Aorta (tissue), 5 donors: ENCODE measurements at places on chromosomes 2 and 18. TPM values are rescaled to one million over a fixed set of nuclear protein-coding genes. Genes with fewer than 3 reads are reported as not detected.

- no peak for DNase-seq
Measured at GRCh38 chr2:12728221-12728777, 11.6 kb downstream of the TRIB2 start.

GRCh38 chr2:70992945-70993853 lies 1.5 kb downstream of the TEX261 start:
- DNase-seq = peak; percentile 25

- DNase-seq = no peak
Measured at GRCh38 chr2:8491296-8492027, 190.4 kb upstream of the ID2 start.

Gene SCN9A
- total RNA-seq = 15.2 TPM

DNA sequence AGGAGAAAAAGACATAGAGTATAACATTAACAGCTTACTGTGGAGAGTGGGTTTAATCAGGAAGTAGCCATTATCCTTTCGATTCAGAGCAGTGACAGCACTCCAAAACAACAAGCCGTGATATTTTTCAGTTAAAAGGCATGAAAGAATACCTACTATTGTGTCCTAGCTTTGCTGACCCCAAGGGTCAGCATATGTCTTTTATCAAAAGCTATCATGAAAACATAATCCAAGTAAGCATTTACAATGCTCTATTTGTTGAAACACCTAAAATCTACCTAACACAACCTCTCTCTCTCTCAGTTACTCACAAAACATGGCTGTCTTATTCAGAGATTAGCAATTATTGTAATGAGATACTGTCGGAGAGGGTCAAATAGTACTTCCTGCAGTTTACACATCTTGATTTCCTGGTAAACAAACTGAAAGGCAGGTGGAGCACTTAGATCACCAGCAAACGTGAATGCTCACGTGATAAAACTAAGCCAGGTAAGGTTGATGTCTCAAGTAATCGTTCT lies 100.0 kb downstream of the BAZ2B start:
- DNase-seq = no peak

Gene VWC2L
- not detected for total RNA-seq

DNA sequence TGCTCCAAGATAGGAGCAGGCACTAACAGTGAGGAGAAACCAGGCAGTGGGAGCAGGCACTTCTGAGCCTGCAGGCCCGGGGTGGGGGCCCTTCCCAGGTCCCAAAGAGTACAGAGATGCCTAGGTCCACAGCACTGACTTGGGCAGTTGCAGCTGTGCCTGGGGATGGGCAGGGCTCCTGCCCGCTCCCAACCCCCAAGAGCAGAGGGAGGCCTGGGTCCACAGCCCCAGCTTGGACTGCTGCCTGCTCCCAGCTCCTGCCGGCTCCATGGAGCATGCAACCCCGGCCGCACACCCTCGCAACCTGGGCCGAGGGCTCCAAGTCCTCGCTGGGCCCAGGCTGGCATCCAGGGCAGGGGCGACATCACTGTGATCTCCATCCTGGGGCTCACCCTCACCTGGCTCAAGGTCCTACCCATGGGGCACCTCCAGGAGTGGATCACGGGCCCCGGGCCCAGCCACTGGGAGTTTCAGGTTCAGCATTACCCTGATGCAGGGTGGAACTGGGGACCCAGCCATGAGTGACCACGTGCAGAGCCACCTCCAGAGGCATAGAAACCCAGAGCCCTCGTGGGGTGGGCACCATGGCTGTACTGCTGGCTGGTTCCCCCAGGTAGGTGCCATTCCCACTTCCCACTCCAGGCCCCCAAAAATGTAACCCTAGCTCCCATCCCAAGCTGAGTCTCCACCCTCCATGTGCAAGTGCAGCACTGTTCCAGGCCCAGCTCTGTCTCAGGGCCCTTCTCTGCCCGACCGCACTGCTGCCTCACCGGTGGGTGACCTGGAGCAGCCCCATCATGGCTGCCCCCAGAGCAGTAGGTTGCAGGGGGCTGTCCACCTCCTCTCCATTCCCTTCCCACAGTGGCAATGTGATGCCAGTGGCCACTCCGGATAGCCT lies 325.6 kb downstream of the NR4A2 start:
- no peak for DNase-seq

Gene FAP
- total RNA-seq = 28.6 TPM

Gene PUM2
- 91.5 TPM for total RNA-seq

GRCh38 chr2:234796045-234796591 lies 155.7 kb upstream of the SH3BP4 start:
- no peak for DNase-seq

Gene INPP1
- 31.8 TPM for total RNA-seq

DNA sequence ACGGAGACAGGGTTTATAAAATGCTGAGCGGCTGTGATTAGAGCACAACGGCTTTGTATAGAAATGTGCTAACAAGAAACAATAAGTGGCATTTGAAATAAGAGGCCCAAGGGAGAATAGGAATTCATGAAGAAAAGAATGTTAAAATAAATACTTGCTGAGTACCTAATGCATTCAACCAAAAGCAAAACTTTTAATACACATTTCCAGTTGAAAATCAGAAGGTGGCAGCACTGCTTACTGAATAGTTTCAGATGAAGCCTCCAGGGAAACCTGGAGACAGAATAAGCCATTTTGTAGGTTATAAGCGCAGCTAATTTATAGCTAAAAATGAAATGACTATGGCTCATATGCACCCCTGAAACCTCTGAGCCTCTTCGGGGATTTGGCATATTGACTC lies 286.6 kb downstream of the DPP10 start:
- DNase-seq = no peak

Gene CD207
- not detected for total RNA-seq

DNA sequence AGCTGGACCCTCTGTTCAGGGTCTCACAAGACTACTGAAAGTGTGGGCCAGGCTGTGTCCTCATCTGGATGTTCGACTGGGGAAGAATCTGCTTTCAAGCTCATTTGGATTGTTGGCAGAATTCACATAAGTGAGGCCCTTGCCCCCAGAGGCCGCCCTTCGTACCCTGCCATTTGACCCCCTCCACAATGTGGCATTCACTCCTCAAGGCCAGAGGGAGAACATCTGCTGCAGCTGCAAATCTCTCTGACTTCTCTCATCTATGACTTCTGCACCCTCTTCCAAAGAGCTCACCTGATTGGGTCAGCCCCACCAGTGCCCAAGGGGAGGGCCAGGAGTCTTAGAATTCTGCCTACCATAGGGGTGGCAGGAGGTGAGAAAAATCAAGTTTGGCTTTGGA lies 3.9 kb upstream of the CNDP2 start:
- DNase-seq = no peak

Gene CCDC121
- 3.6 TPM for total RNA-seq

Gene LYPD1
- 1.2 TPM for total RNA-seq
